ENCODE measurements at places on chromosomes 7 and 10.

GRCh38 chr7:25090374-25090773 lies 34.7 kb downstream of the CYCS start:
- no peak for DNase-seq

GRCh38 chr10:112526139-112526538 lies 79.1 kb downstream of the VTI1A start:
- no peak for DNase-seq

- no peak for DNase-seq
These were observed 118.7 kb downstream of the KCNMA1 start for GRCh38 chr10:77518910-77519274.

GRCh38 chr7:74625446-74625845 lies 32.1 kb upstream of the GTF2I start:
- no peak for DNase-seq

DNA sequence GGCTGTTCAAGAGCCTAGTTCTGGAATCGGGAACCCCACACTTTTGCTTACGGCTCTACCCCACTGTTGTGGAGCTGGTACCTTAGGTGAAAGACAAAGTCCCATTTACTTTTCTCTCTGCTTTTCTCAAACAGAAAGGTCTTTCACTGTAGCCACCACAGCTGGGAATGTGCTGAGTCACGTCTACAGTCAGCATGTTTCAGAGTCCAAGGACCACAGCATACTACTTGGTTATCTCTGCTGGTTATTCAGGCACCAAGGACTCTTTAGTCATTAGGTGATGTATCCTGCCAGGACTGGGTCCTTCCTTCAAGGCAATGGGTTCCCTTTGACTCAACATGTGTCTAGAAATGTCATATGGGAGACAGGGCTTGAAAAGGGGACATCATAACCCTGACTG lies 266.8 kb upstream of the STEAP1 start:
- DNase-seq = no peak

GRCh38 chr10:131675104-131675503 lies 225.7 kb upstream of the PPP2R2D start:
- DNase-seq = no peak

GRCh38 chr7:47326220-47326619 lies 255.7 kb downstream of the TNS3 start:
- DNase-seq = no peak

DNA sequence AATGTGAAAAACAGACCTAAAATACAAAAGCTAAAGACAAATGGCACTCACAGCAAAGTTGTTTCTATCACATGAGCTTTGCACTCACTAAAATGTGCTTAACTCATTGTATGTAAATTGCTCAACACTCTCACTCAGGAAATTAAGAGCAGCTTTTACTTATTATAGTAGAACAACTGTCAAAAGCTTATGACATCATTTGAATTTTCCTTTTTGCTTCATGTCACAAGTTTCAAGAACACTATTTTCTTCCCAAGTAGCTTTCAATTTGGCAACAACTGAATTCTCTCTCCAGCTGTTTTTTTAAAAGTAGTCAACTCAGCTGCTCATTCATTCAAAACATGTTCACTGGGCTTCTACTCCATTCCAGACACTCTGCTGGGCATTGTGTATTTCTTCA lies 46.9 kb downstream of the ATE1 start:
- peak; percentile 23 for DNase-seq

DNA sequence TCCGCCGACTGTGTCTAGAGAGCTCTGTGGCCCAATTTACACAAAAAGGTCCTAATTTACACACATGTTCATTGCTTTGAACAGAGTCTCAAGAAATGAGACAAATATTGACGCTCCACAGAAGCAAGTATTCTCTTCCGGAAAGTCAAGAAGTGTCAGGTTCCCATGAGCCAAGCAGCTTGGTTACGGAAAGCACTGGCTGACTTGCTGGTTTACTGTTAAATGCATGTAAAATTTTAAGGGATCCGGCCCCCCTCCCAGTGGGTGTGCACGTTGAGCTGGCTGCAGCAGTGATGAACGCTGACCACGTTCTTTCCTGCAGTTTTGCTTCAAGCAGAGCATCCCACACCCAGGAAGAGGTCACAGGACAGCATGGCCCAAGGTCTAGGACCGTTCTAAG lies 76.8 kb downstream of the DIP2C start:
- no peak for DNase-seq

DNA sequence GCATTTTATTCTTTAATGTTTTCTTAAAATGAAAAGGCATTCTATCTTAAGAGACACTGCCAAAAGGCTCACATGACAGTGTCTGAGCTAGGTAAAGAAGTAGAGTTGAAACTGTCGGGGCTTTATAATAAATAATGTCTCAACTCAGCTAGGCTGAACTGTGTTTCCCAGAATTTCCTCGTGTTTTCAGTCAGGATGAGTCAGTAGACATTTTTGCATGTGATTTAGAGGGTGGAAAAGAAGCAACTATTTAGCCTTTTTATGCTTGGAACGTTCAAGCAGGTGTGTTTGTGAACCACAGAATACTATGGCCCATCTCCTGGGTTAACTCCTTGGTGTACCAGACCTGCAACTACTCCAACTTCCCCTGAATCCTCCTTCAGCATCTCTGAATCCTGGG lies 23.4 kb upstream of the LIPA start:
- no peak for DNase-seq

DNA sequence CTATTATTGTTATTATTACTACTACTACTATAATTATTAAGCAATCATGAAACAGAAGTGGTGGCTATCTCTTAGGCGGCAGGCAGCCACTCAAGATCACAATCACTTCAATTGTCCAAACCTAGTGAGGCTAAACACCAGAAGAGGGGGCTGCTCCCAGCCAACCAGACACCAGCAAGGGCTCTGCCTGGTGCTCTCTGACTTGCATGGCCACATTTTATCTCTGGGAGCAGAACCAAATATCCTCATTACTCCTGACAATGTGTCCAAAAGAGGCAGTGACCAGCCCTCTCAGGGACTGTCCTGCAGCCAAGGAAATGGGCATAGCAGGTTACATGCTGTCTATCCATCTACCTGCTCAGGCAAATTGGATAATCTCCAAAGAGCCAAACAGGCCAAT lies 187.4 kb upstream of the PDE1C start:
- no peak for DNase-seq

DNA sequence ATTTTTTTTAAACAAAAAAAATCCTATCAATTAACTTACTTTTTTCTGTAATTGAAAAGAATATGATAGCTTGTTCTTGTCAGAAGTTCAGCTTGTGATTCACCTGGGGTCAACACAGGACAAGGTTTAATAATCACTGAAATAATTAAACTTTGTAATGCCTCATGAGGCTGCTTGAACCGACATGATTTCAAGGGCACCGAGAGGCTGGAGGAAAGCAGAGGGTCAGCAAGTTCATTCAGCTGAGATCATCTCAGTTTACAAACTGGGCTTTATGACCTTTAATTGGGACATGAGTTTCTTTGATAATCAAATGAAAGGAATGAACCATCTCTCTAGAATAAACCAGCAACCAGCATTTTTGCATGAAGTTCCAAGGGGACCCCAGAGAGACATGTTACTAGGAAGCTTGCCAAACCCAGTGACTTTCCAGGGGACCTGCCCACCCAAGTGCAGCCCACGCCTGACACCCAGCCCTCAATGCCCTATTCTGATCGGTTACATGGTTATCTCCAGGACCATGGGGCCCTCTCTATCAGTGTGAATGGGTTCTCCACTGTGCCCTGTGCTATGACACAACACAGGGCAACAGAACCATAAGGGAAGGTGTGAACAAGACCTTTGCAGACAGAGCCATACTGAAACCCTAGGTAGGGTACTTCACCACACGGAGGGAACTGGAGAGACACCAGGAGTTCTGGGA lies 7.8 kb upstream of the CYP3A4 start:
- DNase-seq = no peak

GRCh38 chr10:132591166-132591971 lies 53.8 kb downstream of the INPP5A start:
- no peak for DNase-seq

DNA sequence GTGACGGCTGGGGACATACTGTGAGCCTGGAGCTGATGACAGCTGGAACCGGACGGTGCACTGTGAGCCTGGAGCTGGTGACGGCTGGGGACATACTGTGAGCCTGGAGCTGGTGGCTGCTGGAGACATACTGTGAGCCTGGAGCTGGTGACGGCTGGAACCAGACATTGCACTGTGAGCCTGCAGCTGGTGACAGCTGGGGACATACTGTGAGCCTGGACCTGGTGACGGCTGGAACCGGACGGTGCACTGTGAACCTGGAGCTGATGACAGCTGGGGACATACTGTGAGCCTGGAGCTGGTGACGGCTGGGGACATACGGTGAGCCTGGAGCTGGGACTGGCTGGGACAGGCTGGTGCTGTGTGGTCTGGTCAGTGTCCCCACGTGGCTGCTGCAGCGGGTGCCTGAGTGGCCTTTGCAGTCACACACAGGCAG lies 47.9 kb downstream of the PTPRN2 start:
- DNase-seq = no peak

DNA sequence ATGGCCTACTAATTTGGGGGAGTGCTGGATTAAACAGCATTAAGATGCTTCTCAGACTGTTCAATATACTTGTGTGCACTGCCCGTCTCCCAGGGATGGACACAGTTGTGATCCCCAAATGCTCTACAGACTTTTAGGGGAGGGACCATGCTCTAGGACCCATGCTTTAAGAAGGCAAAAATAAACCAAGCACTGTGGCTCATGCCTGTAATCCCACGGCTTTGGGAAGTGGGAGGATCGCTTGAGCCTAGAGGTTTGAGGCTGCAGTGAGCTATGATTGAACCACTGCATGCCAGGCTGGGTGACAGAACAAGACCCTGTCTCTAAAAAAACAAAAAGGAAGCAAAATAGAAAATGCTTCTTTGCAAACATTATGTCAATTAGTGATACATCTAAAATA lies 102.6 kb downstream of the VOPP1 start:
- DNase-seq = no peak

- DNase-seq = no peak
These were observed 5.9 kb upstream of the CAV1 start for GRCh38 chr7:116518961-116519360.

DNA sequence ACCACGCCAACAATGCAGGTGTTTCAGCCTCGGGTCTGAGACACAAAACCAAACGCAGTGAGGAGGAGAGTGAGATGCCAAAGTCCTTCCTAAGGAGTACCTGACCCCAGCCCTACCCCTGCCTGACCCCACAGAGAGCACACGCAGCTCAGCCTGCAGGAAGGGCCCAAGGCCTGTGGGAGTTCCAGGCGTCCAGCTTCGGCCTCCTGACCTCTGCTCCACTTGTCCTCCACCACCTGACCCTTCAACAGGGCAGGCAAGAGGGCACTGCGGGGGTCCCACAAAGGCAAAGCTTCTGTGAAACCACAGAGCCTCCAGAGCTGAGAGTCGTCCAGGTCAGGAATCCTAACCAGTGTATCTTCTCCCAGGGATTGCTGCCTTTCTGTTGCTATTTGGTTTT lies 122.0 kb upstream of the PPP2R2D start:
- no peak for DNase-seq

GRCh38 chr7:112990624-112991023 lies 96.0 kb downstream of the GPR85 start:
- DNase-seq = no peak

DNA sequence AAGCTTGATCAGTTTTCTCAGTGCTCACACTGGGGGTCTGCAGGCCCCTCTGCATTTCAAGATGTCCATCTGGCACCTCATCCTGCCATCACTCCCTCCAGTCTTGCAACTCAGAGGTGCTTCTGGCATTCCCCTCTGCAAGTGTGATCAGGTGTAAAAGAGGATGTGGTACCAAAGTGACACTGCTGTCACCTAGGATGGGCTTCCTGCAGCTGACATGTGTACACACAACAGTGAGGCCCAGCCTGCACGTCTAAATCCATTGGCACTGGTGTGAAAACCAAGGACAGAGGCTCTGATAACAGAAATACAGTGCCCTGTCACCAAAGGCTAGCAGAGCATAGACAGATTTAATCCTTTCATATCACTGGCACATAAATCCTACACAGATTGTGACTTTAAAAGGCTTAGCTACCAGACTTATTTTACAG lies 162.5 kb upstream of the CELF2 start:
- DNase-seq = no peak

DNA sequence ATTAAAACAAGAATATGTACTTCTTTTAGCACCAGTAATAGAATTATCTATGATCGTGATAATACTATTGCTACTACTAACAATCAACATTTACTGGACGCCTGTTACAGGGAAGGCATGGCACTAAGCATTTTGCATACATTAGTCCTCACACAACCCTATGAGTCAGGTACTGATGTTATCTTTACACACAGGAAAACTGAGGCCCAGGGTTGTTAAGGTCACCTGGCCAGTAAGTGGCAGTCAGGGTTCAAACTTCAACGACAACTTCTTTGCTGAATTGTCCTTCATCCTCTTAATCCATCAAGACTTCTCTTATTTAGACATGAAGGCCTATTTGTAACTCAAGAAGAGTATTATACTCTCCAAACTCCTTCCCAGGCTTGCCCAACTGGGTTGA lies 41.9 kb upstream of the ACSL5 start:
- no peak for DNase-seq

- no peak for DNase-seq
These were observed 101.3 kb downstream of the KAT6B start for GRCh38 chr10:74927701-74928100.

DNA sequence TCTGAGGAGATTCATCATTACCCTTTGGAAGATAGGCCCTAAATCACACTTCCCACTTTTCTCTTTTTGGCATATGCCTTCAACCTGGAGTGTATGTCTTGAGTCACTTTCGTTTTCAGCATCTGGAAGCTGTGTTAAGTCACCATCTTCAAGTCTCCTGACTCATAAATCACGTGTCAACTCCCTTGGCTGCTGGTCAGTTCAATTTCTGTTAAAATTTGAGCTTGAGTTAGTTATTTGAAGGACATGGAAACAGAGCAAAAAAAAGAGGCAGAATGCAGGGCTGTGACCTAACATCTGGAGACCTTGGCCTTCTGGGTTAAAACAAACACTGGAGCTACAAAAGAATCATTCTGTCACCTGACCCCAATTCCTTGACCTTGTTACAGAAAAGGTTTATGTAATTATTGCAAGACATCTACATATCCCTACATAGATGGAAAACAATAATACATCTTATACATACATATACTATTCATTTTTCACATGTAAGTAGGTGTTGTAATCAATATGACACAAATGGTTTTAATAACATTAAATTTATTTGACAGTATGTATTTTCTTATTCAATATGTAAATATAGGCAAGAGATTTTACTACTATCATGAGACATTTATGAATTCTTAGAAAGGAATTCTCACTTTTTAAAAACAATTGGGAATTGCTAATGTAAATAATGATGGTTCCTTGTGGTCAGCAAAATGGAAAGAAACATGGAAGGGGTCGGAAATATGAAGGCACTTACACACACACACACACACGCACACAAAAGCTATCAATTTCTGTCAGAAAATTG lies 169.7 kb upstream of the PHYHIPL start:
- DNase-seq = no peak

- no peak for DNase-seq
These were observed 78.4 kb upstream of the NANOS1 start for GRCh38 chr10:118950997-118951637.

- no peak for DNase-seq
These were observed 19.8 kb upstream of the CLDN12 start for GRCh38 chr7:90383422-90383821.
